Muscle of arm (tissue), 14 donors: ENCODE measurements at places on chromosomes 5 and 9.
A peak's percentile ranks its signal among the peaks of the same experiment; 100 is the strongest.

DNA sequence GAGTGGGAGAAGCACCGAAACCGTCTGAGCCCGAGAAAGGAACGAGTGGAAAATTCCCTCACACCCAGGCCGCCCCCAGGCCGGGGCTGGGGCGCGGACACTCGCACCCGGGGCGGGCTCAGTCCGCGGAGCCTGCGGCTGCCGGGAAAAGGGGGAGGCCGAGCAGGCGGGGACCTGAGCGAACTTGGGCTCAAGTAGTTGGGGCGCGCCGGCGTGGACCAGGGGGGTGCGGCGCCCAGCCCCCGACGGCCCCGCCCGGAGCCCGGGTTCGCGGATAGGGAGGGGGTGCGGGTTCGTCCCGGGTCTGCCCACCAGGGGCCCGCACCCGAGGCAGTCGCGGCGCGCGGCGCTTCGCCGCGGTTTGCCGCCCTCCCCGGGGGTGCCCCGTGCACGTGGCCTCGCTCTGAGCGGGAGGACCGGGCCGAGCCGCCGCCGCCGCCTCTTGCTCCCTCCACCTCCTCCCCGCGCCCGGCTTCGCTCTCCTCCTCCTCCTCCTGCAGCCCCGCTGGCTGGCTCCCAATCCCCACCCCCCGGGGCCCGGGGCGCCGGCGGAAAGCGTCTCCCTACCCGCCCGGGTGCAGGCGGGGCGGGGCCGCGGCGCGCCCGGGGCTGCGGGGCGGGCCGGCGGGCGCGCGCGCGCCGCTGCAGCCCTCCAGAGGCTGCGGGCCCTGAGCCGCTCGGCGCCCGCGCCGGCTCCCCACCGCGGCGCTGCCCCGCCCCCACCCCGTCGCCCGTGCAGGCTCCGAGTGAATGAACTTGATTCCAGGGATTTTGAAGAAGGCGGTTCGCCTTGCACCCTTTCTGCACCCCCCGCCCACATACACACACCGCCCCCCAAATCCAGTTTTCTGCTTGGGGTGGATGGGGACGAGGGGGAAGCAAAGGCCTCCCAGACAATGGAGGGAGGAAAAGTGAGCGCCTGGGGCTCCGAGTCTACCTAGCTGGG lies 1.3 kb upstream of the NFIB start:
- peak; percentile 92 for DNase-seq

DNA sequence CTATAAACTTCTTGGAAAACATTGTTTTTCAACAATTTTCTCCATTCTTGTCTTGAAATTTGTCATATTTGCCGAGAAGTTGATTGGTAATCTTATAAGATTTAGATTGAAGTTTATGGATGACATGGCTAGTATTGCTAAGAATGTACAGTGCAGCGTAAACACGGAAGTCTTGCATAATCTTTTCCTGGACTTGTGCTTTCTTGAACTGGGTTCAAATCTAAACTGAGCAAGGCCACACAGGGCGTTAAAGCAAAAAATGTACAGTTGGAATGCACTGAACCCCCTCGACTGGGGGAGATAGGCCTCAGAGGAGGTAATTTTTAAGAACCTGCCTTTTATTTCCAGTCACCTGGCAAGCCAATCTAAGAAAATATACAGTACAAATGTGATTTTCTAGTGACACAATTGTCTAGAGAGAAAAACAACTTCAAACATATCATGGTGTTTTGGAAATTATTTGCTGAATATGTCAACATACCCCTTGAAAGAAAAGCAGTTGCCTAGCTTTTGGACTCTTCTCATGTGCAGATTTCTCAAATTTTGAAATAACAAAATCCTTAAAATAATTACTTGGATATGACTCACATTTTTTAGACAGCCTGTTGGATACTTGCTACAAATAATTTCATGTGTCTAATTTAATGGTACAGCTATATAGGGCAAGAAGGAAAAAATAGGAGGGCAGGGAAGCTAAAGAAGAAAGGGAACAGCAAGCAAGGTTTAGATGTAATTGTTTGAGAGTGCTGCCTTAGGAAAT lies 18.5 kb upstream of the GAS1 start:
- peak; percentile 84 for DNase-seq

DNA sequence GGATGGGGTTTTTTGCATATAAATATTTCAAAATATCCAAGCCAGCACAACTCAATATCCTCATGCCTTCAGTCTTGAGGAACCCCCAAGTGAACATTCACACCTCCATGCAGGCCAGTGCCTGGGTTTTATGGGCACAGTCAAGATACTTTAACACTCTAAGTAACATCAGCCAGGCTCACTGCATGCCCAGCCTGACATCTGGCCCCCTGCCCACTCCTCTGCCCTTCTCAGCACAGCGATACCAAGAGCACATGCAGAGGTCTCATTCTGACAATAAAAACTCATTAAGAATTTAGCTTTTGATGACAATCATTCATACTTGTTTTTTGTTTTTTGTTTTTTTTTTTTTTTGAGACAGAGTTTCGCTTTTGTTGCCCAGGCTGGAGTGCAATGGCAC lies 250.0 kb downstream of the CWC27 start:
- no peak for DNase-seq

DNA sequence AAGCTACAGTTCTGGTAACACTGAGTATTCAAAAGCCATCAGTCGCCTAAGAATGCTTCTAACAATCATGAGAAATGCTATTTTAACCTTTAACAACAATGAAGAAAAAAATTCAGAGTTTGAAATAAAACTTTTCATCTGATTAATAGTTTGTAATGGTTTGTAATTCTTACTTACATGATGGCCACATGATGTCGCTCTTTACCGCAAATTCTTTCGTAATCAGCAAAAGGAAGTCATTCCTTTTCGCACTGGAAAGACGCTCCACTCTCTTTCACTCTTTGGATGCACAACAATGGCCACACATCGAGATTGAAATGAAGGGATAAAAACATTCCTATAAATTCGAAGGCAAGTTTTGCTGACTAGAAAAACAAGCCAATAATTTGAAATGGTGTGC lies at the start of gene PCDHA7:
Gene PCDHA7, plus strand, starts transcription at position 277 of the 400 bp plus-strand sequence. Its CDS starts 115 bp downstream, at position 392.
- no peak for DNase-seq

DNA sequence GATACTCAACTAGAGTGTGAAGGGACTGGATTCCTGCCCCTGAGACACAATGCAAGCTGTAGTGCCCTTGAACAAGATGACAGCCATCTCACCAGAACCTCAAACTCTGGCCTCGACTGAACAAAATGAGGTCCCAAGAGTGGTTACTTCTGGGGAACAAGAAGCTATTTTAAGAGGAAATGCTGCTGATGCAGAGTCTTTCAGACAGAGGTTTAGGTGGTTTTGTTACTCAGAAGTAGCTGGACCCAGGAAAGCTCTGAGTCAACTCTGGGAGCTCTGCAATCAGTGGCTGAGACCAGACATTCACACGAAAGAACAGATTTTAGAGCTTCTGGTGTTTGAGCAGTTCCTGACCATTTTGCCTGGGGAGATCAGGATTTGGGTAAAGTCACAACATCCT lies 2.4 kb downstream of the ZNF483 start:
- no peak for DNase-seq

DNA sequence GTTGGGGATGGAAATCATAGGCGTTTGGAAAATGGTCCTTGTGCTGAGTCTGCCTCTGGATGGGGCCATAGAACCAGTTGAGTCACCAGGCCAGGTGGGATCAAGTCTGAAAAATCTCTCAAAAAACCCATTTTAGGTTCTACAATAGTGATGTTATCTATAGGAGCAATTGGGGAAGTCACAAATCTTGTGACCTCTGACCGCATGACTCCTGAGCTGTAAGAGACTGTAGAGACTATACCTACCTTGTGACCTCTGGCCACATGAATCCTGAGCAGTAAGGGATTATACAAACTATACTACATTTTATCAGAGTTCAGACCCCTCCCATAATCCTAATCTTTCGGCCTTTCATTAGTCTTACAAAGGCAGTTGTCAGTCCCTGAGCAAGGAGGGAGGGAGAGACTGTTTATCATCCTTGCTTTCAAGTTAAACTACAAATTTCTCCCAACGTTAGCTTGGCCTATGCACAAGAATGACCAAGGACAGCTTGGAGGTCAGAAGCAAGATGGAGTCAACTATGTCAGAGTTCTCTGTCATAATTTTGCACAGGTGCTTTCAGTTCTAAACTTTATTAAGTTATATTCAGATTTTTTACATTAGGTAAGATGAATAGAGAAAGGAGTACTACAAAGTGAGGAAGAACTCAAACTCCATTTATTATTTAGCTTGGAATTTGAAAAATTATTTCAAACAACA lies 11.5 kb upstream of the JMY start:
- no peak for DNase-seq

- no peak for DNase-seq
Observed at GRCh38 chr9:90052366-90052765, 447.6 kb downstream of the GADD45G start.

DNA sequence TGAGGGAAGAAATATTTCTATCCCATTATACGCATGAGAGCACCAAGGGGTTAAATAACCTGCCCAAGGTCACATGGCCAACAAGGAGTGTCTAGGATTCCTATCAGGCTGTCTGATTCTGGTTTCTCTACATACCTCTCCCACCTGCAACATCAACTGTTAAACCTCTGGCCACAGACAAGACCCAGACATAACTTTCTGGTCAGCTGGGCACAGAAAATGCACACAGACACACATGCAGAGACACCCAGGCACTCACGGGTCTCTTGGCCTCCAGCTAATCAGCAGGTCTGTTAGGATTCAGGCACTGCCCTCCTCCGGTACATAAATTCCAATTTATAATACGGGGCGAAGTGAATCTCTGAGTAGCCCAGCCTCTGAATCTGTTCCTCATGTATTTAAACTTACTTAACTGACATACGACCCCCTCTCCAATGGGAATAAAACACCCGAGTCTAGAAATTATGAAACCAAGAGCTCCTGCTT lies 1.5 kb downstream of the SEPTIN8 start:
- DNase-seq = no peak

GRCh38 chr9:91945277-91946085 lies 4.5 kb downstream of the ROR2 start:
- peak; percentile 56 for DNase-seq

DNA sequence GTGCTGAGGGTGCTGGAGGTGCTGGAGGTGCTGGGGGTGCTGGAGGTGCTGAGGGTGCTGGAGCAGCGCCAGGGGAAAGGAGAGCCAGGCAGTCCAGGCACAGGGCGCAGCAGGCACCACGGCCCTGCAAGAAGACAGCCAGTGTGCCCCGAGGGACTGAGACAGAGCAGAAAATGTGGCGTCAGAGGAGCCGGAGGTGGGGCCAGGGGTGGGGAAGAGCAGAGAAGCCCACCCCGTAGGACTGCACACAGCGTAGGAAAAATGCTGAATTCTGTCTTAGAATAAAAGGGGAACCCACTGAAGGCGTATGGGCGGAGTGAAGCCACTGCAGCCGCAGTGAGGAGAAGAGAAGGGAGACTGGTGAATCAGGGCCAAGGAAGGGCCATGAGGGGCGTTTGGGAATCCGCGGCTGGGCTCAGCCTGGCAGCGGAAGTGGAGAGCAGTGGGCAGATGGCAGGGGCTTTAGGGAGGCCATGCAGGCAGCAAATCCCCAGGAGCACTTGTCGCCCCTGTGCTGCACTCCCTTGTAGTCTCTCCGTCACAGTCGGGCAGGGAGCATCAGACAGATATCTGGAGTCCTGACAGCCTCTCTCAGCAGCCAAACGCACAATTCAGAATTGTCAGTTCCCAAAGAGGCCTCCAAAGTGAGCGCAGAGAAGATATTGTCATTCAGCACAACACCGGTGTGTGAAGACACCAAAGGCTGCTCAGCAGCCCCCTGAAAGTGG lies 35.9 kb upstream of the LECT2 start:
- no peak for DNase-seq

DNA sequence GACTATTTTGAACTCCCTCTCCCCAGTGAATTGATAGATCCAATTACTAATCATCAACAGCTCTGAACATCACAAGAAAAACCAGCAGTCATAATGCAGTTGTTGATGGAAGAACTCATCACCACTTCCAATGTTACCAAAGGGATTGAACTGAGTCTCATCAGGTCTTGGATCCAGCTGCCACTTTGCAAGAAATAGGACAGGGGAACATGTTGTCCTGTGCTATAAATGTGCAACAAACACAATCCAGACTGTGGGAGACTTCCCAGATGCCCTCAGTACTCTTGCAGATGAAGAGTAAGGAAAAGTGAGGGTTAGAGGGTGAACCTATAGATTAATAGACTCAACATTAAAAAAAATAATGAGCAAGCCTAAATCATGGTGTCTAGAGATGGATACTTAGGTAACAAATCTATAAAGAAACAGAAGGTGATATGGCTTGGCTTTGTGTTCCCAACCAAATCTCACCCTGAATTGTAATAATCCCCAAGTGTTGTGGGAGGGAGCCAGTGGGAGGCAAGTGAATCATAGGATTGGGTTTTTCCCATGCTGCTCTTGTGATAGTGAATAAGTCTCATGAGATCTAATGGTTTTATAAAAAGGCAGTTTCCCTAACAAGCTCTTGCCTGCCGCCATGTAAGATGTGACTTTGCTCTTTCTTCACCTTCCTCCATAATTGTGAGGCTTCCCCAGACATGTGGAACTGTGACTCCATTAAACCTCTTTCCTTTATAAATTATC lies 63.4 kb upstream of the PAPPA start:
- DNase-seq = no peak

DNA sequence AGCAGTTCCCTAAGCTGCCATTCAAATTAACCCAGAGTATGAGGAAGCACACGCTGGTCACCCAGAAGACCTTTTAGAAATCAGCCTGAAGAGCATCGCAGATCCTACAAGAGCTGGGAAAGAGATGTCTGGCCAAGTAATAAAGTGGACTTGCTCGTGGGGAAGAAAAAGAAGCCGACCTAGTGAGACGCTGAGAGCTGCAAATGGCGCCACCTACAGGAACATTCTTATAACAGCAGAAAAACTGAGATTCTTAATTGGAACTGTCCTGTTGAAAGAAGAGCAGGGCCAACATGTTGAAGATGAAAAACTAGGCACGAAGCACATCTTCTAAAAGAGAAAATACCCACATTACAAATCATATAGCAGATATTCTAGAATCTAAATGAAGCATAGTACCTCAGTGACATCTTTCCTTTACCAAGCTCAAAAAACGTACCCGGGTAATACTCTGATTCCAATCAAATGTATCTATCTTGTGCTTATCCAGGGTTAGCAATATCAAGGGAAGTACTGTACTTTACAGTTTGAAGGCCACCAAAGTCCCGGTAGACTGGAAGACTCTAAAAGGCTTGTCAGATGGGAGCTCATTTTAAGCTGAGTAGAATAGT lies 3.9 kb upstream of the GNAQ start:
- peak; percentile 88 for DNase-seq

DNA sequence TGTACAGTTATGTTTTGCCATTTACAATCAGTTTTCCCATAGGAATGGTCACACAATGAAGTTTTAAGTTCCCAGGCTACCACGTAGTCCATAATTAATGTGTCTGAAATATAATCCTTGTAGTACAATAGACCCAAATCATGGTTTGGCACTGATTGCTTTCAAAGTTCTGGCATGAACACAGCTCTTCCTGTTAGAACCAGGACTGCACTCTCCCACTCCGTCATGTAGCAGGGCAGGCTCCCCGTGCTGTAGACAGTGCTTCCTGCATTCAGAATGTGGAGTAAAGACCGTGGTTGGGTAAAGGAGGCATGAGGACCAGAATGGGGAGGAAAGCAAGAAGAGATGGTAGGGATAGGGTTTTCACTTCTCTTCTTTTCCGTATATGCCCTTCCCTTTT lies 4.0 kb downstream of the SEC61B start:
- DNase-seq = no peak
